HCEC 1CT (cell line): ENCODE measurements at places on chromosomes 5 and 9.

DNA sequence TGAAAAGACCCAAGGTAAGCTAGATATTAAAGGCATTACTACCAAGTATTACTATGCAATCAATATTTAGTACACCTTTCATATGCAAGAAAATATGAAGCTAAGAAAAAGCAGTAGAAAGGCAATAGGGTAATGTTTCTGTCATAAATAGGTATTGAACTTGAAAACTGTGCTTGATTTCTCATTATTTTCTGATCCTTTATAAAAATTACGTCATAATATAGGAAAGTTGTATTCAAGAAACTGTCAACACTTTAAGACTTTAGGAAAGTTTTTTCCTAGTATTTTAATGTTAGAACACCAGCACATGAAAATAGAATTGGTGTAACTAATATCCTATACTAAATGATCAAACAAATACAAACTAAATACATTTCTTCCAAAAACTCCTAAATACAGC, 133.2 kb downstream of the EDIL3 start:
- DNase-seq: no peak

DNA sequence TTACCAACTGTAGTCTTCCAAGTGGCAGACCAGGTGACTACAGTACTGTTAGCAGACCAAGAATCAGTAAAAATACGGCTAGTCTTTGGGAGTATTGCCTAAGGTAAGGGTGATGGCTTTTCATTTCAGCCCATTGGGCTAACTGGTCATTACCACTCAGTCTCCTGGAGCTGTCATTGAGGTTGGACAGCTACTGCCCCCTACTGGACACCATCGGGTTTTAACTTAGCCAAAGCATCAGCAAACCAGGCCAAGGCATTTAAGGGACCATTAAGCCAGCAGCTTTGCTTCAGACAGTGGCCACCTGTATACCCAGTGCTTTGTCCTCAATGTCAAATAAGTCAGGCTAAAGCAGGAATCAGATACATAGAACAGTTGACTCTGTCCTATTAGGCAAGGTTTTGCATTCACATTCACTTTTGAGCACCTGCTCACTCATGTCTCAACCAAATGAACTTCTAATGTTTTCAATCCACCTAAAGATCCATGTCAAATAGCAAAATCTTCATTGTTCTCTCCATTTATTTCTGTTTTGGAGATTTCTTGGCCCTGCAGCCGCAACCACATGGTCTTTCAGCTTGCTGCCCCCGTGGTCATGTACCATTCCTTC, 117.2 kb downstream of the INVS start:
- peak; percentile 43 for DNase-seq

DNA sequence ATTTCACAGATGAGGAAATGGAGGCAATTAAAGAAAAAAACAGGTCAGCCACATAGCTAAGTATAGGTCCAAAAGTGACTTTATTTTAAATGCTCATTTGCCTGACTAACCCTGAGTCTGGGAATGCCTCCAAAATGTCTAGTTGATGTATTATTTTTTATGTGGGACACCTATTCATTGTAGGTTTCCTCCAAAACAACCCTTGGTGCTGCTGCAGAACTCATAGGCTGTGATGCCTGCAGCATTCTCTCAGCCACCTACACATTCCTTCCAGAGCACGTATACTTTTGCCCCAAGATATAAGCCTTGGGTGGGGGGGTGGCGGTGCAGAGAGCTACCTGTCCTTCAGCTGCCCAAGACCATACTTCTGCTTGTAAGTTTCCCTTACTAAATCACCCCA, 77.4 kb downstream of the MSX2 start:
- no peak for DNase-seq

GRCh38 chr9:110602281-110602680, 22.7 kb upstream of the SVEP1 start:
- DNase-seq: peak; percentile 11
